ENCODE measurements at places on chromosomes 6 and 20. TPM values are rescaled to one million over a fixed set of nuclear protein-coding genes. Genes with fewer than 3 reads are reported as not detected.

The OPRL1 gene
- 1.6 TPM for total RNA-seq

DNA sequence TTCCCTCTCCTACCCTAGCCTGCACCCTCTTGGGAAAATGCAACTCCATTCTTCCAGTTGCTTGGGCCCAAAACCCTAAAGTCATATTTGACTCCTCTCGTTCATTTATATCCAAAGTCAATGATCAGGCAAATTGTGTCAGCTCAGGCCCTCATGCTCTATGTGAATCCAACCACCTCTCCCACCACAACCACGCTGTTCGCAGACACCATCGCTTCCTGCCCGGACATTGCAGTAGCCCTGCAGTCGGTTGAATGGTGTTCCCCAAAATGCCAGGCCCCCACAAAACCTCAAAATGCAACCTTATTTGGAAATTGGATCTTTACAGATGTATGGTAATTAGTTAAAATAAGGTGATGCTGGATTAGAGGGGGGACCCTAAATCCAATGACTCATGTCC is 98.3 kb downstream of the PREX1 start:
- no peaks in the 10 kb centered on the region for H3K27me3 ChIP-seq
- no peaks in the 10 kb centered on the region for H3K4me1 ChIP-seq
- H3K27ac ChIP-seq: no peak overlapping the region
- no peak overlapping the region for H3K4me3 ChIP-seq
- no peaks in the 10 kb centered on the region for H3K36me3 ChIP-seq

The SPAG4 gene
- 3.4 TPM for total RNA-seq

GRCh38 chr6:81262656-81263055 is 489.8 kb downstream of the TENT5A start:
- no peaks in the 10 kb centered on the region for H3K36me3 ChIP-seq
- H3K27ac ChIP-seq: no peak overlapping the region
- no peak for DNase-seq
- H3K4me1 ChIP-seq: no peaks in the 10 kb centered on the region
- H3K4me3 ChIP-seq: no peak overlapping the region

DNA sequence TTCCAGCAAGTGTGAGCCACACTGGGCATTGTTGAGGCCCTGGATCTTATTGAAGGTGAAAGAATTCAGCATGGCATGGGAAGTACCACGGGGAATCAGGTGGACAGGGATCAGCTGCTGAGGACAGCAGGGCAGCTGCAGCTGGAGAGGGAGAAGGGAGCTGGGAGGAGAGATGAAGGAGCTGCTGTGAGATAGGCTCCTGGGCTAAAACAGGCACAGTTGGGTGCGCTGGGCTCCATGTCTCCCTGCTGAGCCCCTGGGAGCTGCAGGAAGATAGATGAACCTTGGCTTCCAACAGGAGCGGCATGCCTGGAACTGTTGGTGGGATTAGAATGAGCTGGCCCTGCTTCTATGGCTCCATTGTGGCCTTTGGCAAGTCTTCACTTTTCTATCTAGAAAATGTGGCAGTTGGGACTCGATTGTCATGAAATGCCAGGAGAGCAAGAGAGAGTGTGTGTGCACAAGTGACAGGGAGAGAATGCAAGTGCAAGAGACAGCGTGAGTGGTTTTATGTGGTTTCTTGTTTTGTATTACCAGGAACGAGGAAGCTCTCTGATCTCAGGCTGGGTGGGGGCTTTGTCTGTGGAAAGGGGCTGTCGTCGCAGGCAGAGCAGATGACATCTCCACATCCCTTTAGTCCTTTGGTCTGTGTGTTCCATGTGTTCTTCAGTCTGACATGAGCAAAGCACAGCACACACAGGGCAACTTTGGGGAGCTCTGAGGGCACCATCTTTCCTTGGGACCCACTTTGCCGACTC is 20.4 kb downstream of the SNPH start:
- DNase-seq: no peak
- H3K4me1 ChIP-seq: no peaks in the 10 kb centered on the region
- no peak overlapping the region for H3K4me3 ChIP-seq

DNA sequence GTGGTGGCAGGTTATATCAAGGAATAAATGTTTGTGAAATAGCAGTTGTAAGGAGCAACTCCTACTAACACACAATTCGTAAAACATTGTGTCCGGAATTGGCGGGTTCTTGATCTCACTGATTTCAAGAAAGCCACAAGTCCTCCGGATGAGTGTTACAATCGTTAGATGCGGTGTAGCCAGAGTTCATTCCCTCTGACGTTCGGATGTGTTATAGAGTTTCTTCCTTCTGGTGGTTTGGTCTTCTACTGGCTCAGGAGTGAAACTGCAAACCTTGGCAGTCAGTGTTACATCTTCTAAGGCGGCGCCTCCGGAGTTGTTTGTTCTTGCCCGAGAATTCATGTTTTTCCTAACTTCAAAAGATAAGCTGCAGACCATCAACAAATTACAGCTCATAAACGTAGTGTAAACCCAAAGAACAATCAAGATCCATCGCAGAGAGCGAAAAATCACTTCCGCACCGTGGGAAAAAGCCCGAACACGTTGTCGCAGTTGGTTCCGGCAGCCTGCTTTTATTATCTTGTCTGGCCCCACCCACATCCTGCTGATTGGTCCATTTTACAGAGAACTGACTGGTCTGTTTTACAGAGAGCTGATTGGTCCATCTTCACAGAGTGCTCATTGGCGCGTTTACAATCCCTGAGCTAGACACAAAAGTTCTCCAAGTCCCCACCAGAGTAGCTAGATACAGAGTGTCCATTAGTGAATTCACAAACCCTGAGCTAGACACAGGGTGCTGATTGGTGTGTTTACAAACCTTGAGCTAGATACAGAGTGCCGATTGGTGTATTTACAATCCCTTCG is 58.2 kb downstream of the TRIM27 start:
- H3K36me3 ChIP-seq: no peaks in the 10 kb centered on the region
- H3K4me1 ChIP-seq: no peaks in the 10 kb centered on the region
- H3K4me3 ChIP-seq: peak overlapping the region; percentile 90
- H3K27me3 ChIP-seq: no peaks in the 10 kb centered on the region
- H3K27ac ChIP-seq: peak overlapping the region; percentile 96

DNA sequence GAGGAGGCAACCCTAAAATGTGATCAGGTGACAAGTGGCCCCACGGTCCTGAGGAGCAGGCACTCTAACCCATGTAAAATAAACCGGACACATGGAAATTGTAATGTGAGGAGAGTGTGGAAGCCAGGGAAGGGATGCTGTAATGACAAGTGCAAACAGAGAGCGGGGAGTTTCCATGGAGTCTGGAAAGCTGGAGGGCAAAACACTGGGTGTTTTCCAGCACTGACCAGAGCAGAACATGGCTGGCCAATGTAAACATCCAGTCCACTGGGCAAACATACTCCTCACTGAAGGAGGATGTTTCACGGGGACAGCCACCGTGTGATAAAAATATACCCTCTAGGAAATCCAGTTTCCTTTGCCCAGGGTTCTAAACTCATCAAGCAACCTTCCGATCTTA is 219.0 kb upstream of the JARID2 start:
- no peak overlapping the region for H3K4me3 ChIP-seq
- no peaks in the 10 kb centered on the region for H3K27me3 ChIP-seq
- DNase-seq: peak; percentile 73
- peak overlapping the region; percentile 35 for H3K27ac ChIP-seq

- H3K36me3 ChIP-seq: no peaks in the 10 kb centered on the region
- H3K27ac ChIP-seq: no peak overlapping the region
- H3K27me3 ChIP-seq: no peaks in the 10 kb centered on the region
- DNase-seq: no peak
- H3K4me3 ChIP-seq: peak overlapping the region; percentile 48
Measured at GRCh38 chr6:134315974-134316441, 1.9 kb downstream of the SGK1 start.

The DHX35 gene
- total RNA-seq: 11.0 TPM

The HS3ST5 gene
- total RNA-seq: not detected

The NTSR1 gene
- under 0.01 TPM for total RNA-seq

The TRIM31 gene
- total RNA-seq: 3.3 TPM

The PTCHD4 gene
- 2.9 TPM for total RNA-seq

DNA sequence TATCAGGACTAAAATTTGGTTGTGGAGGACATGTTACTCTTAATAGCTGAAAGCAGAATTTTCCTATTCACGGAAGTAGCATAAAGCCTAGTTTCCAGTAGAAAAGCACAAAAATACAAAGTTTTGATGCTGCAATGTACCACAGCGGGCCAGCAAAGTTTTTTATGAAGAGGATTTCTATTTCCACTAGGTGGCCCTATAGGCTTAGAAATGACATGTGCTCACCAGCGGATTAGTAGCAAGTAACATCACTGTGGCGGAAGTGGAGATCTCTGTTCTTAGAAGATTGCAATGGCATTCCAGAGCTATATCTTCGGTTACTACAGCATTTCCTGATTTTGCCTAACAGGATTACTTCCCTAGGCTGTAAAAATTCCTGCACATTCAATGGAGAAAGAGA is 1219.0 kb upstream of the EYS start:
- DNase-seq: no peak
- no peaks in the 10 kb centered on the region for H3K36me3 ChIP-seq
- no peaks in the 10 kb centered on the region for H3K4me1 ChIP-seq
- no peaks in the 10 kb centered on the region for H3K27me3 ChIP-seq
- no peak overlapping the region for H3K27ac ChIP-seq

The GJA10 gene
- not detected for total RNA-seq

DNA sequence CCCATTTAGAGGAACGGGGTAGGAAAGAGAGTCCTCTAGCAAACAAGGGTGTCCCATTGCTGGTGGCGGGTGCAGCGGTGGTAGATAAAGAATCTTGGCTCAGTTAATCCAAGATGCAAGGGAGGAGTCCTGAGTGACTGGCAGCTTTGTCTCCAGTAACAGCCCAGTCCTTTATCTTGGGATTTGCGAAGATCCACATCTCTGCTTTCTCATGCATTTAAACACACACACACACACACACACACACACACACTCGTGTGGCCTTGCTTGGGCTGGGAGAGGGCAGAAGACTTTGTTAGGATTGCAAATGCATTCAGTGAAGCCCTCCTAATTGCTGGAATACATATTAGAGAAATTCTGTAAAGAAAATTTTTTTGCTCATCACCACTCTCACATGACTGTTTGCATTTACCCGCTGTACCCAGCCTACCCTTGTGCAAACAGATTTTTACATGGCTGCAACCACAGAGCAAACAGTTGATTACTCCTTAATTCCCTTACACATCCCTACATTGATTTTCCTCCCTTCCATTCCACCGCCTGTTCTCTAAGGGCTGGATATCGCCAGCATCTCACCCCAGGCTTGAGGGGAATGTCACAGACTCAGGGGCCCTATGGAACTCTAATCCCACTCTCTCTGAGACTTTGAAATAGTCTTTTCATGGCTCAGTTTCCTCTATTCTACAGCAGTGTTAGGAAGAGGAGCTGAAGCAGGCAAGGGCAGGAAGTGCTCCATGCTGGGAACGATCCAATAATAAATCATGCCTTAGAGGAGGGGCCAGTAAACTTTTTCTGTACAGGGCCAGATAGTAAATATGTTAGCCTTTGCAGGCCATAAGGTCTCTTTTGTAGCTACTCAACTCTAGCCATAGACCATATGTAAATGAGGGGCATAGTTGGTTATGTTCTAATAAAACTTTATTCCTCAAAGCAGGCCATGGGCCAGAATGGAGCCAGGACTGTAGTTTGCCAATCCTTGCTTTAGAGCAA is 3.5 kb downstream of the C6orf132 start:
- H3K27ac ChIP-seq: peak overlapping the region; percentile 79
- H3K4me3 ChIP-seq: no peak overlapping the region
- no peaks in the 10 kb centered on the region for H3K4me1 ChIP-seq
- no peaks in the 10 kb centered on the region for H3K36me3 ChIP-seq
- DNase-seq: no peak
- H3K27me3 ChIP-seq: no peaks in the 10 kb centered on the region

- peak overlapping the region; percentile 61 for H3K27ac ChIP-seq
- H3K27me3 ChIP-seq: no peaks in the 10 kb centered on the region
- H3K36me3 ChIP-seq: no peaks in the 10 kb centered on the region
- no peak for DNase-seq
Measured at GRCh38 chr20:48785801-48786200, 42.0 kb downstream of the PREX1 start.

DNA sequence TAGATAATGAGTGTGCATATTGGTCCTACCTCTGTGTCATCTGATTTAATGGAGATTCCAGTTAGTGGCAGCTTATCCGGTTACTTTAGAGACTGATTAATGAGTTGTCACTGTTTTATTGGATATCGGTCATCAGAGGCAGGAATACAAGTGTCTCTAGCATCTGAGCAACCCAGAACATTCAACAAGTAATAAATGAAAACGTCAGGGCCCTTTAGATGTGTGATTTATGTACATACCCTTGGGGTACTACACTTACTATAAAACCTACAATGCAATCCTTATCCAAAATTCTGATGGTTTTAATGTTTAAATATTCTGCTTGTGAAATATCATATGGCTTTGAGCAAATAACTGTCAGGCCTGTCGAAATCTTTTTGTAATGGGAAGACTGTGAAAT is 1117.9 kb upstream of the FLRT3 start:
- no peaks in the 10 kb centered on the region for H3K4me1 ChIP-seq
- H3K4me3 ChIP-seq: no peak overlapping the region
- no peaks in the 10 kb centered on the region for H3K27me3 ChIP-seq
- no peak overlapping the region for H3K27ac ChIP-seq

- peak; percentile 22 for DNase-seq
- peaks cover 6% of the 10 kb centered on the region for H3K27me3 ChIP-seq
- H3K36me3 ChIP-seq: no peaks in the 10 kb centered on the region
- H3K4me1 ChIP-seq: no peaks in the 10 kb centered on the region
- no peak within 1 kb of the TSS for H3K27ac ChIP-seq
Measured at GRCh38 chr20:49482621-49483017, at the start of gene KCNB1. TSS of gene KCNB1 (minus strand) at chr20:49482668. CDS start at chr20:49482480, 188 bp downstream.

- H3K27ac ChIP-seq: no peak overlapping the region
- no peak for DNase-seq
- H3K4me3 ChIP-seq: no peak overlapping the region
Measured at GRCh38 chr6:159999240-159999671, 30.4 kb downstream of the IGF2R start.

The BPI gene
- total RNA-seq: not detected

GRCh38 chr20:49216991-49217578 is 2.1 kb upstream of the DDX27 start:
- peak; percentile 96 for DNase-seq
- no peaks in the 10 kb centered on the region for H3K36me3 ChIP-seq
- H3K27ac ChIP-seq: no peak overlapping the region
- peak overlapping the region; percentile 20 for H3K4me3 ChIP-seq

- no peaks in the 10 kb centered on the region for H3K27me3 ChIP-seq
- no peak overlapping the region for H3K4me3 ChIP-seq
- H3K27ac ChIP-seq: no peak overlapping the region
- no peaks in the 10 kb centered on the region for H3K36me3 ChIP-seq
- no peak for DNase-seq
Measured at GRCh38 chr20:36274181-36274841, 31.8 kb upstream of the DLGAP4 start.
